Stimulated activated CD8-positive, alpha-beta memory T cell treated with anti-CD3 and anti-CD28 coated beads, Interleukin-7, amount 100 ng/mL, for 1 hour (primary cell): ENCODE measurements at places on chromosomes 13 and 19.

DNA sequence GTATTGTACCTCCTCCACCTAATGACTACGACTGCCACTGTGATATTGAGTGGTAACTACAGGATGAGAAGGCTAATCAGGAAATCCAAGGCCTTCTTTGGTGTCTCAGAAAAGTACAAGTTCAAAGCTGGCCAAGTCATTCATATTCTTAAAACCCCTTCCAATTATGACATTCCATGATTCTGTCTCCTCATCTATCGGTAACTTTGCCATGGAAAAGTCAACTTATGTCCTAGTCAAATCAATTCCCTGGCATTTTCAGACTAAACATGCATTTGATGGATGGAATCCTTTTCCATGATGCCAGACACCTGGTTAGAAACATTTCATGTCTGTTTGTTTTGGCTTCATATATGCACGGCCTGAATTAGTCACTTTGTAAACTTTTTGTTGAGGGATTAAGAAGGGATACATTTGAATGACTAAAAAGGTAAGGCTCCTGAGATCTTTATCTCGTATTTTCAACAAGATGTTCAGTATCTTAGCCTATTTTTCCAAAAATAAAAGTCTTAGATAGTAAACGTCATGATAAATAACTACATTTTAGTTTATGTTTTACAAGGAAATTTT lies 186.5 kb downstream of the NHLRC3 start:
- no peak for DNase-seq

DNA sequence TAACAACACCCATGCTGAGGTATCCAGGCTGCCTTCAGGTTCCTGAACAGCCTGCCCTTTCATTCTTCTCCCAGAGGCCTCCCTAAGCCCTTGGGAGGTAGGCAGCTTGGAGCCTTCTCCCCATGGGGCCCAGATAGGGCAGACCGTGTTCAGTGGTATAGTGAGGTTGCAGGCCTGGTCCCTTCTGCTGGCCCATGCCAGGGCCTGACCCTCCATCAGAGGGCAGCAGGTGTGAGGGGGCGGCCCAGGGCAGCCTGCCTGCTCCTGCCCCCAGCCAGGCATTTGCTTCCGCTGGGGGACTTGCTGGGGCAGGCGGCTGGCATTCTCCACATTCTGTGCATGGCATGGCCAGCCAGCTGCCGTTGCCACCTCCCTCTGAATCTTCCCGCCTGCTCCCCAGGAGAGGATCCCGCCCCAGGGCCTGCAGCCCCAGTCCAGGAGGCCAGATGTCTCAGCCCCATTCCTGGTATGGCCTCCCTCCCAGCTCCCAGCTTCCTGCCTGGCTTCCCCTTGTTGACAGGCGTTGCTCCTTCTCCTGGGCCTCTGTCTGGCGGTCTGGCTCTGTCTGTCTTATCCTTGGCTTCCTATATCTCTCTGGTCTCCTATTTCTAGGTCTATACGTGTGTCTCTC lies 8.9 kb downstream of the CIC start:
- no peak for DNase-seq

- no peak for DNase-seq
Observed at GRCh38 chr19:3825286-3825956, 39.2 kb upstream of the MATK start.

- no peak for DNase-seq
Observed at GRCh38 chr13:20714563-20715329, 11.2 kb downstream of the IL17D start.

DNA sequence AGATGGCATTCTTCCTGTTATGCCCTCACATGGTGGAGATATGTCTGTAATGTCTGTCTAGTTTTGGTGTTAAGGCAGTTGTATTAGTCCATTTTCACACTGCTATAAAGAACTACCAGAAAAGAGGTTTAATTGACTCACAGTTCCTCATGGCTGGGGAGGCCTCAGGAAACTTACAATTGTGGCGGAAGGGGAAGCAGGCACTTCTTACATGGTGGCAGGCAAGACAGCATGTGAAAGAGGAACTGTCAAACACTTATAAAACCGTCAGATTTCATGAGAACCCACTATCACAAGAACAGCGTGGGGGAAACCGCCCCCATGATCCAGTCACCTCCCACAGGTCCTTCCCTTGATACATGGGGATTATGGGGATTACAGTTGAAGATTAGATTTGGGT lies 3.2 kb downstream of the ZNF441 start:
- no peak for DNase-seq
